ENCODE measurements at places on chromosomes 2 and 18.

DNA sequence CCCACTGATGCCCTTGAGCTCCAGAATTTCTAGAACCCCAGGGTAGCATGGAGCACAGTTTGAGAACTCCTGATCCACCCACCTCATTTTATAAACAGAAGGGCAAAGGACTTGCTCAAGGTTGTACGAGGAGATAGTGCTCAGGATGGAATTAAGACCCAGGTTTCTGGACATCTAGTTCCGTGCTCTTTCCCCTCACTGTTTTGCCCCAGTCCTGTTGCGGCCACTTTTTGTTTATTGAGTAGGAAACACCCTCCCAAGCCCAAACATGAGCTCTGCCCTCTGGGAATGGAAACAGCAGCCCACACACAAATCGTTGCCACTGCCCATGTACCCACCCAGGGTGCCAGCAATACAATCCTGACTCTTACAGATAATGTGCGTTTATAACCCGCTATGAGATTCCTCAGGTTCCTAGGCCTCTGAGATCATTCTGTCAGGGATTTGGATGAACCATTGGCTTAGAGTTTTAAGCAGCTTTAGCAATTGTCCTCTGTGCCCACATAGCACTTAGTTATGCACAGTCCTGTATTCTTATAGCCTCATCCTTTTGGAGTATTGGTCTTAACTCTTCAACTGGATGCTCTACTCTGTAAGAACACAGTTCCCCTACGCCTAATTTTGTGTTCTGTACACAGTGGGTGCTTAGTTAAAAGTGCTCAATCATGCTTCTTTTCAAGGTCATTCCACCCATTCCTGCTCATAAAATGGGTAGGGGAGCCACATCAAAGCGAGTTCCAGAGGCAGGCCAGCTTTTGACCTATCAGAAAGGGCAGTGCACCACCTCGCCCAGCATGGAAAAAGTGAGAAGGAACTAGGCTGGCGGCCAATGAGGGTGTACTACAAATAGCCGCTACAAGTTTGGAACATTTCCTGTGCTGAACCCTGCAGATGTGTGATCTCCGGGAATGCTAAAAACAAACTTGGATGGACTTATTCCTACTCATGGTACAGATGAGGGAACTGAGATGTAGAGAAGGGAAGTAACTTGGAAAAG is 60.3 kb upstream of the IGFBP2 start:
- DNase-seq = no peak

DNA sequence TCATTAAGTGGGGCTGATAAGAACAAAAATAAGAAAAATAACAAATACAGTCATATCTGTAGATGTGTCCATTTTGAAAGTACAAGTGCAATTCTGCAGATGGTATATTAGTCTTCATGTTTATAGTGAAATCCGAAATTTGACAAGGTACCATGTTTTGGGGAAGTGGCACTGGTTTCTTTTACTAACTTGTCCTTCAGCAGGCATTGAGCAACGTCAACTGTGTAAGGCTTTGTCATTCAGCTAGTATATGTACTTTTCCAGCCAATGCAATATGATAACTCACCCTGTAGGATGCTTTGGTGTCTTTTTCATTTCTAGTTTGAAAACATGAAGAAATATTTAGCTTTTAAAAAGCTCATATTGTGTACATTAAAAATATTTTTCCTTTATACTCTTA is 139.9 kb downstream of the MCFD2 start:
- DNase-seq = no peak

DNA sequence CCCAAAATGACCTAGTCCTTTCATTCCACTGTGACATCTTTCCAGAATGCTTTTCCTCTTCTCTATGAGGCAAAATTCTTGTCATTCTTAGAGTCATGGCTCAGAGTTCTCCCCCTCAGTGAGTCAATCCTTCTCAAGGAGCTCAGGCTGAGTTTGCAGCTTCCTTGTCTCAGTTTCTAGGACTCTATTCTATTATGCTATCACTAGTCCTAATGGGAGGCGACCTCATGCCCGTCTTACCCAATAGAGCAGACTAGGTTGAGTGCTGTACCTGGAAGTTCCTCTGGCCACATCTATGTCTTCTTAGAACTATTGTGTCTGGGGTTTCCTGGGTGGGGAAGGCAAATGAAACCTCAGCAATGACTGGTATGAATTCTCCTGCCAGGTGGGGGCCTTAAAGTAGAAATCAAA is 51.5 kb downstream of the HAUS1 start:
- peak; percentile 77 for DNase-seq

DNA sequence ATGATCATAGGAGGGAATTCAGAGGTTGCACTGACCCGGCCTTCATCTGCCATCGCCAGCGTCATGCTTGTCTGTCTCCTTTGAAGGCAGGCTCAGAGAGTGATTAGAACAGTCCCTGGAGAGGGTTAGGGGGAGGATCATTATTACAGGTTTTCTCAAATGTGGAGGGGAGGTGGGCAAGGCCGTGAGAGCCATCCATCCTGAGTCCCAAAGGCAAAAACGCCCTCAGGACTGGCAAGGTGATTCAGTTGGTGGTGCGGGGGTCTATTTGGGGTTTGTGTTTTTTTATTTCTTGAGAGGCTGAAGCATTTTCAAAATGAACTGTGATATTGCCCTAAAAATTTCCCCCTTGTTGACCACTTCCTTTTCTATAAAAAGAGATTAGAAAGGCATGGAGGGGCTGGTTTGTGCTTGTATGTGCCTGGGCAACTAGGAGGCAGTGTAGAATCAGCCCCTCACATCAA is 39.3 kb upstream of the GYPC start:
- no peak for DNase-seq

GRCh38 chr2:54529935-54530334 is 73.8 kb downstream of the SPTBN1 start:
- peak; percentile 37 for DNase-seq

- DNase-seq = no peak
These were observed 34.9 kb downstream of the LRRTM4 start for GRCh38 chr2:77487074-77487803.
